Foreskin keratinocyte (primary cell): ENCODE measurements at places on chromosomes 1 and 21. TPM values are rescaled to one million over a fixed set of nuclear protein-coding genes. Genes with fewer than 3 reads are reported as not detected.

GRCh38 chr1:119226913-119227312 is 86.5 kb upstream of the WARS2 start:
- DNase-seq = no peak

- DNase-seq = no peak
Observed at GRCh38 chr1:5968161-5968736, 24.0 kb downstream of the NPHP4 start.

- DNase-seq = no peak
Observed at GRCh38 chr1:91613595-91613994, 112.9 kb downstream of the CDC7 start.

DNA sequence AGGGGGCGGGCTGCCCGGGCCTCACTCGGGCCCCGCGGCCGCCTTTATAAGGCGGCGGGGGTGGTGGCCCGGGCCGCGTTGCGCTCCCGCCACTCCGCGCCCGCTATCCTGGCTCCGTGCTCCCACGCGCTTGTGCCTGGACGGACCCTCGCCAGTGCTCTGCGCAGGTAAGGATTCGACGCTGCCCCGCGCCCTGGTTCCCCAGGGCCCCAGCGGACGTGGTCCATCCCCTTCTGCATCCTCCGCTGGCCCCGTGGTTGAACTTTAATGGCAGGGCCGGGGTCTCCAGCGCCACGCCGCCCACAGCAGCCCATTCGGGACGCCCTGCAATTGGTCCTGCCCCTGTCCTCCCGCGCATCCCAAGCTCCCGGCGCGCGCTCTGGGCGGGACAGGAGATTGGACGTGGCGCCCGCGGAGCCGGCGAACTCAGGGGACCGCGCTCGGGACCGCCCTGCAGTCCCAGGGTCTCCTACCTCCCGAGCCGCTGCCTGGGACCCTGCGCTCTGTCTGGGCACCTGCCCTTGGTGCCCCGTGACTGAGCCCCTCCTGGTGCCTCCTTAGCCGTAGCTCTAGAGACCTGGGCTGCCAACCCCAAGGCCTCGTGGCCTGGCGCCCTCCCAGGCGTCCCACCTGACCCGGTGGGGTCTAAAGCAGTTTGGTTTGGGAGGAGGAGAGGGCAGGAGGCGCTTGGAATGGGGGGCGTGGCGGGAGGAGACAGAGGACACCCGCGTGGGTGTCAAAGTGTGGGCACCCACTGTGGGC is at the start of gene ALPL:
TSS of gene ALPL (plus strand) at position 73 of the 762 bp plus-strand sequence. CDS start 44,659 bp downstream, outside the sequence.
- no peak for DNase-seq

DNA sequence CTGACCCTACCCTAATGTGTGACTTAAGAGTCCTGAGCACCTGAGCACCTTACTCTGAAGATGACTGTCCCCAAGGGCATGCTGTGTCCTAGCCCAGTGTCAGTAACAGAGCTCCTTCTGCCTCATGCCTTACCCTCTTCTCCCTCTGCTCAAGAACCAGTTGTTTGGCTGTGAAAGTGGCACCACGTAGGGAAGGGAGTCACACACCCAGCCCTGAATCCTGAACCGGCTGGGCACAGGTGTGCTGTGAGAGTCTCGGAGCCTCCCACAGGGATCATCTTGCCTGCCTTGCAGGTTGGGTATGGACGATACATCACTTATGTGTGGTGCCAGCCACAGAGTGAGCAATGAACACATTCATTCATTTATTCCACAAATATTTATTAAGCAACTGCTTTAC is 220.6 kb downstream of the DYRK1A start:
- no peak for DNase-seq

DNA sequence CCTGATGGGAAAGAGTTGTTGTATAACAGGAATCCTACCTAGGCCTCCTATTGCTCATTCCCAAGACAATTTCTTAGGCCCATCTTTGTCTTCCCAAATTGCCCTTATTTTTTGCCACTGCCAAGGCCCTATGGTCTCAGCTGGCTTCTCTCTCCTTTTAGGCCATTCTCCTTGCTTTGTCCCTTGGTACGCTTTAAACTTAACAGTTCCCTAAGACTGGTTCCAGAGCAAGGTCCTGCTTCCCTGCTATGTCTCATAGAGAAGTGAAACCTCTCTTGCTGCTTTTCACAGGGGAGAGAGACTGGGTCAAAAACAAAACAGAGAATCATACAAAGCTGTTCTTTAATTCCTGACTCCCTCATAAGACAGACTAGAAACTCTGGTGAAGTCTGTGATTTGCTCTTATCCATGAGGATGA is 77.1 kb downstream of the XCL2 start:
- DNase-seq = no peak

GRCh38 chr1:8397511-8397910 is 79.6 kb downstream of the SLC45A1 start:
- no peak for DNase-seq

- no peak for DNase-seq
Observed at GRCh38 chr1:230206207-230206606, 139.2 kb downstream of the GALNT2 start.

- DNase-seq = no peak
Observed at GRCh38 chr1:11704691-11705475, 13.4 kb downstream of the DRAXIN start.

DNA sequence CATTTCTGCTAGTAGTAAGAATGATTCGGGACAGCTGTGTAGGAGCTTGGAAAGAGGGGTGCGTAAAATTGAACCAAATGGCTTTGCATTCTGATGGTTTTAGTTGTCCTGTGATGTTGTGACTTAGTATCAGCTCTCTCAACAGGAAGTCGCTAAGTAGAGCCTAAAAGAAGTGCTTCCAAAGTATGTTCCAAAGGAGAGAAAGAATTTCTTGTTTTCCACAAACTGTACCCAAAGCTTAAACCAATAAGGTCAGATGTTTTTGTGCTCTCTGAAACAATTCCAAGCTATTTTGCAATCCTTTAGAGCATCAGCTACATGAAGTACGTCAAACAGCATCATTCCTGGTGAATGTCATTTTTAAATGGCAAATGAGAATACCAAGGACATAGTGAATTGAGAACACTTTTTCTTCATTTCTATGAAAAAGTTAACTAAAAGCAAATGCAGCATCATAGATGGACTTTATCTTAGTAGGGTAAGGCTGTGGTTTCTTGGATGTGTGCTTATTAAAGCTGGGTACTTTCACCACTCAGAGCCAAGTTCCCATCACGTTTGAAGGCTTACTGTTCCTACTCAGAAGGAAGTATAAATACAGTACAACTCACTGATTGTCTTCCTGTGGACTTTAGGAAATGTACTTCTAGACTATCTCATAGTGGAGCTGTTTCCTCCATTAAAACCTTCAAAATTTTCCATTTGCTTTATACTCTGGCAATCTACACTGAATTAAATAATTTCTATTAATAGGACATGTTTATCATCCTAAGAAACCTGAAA is 148.6 kb downstream of the C1orf21 start:
- no peak for DNase-seq

DNA sequence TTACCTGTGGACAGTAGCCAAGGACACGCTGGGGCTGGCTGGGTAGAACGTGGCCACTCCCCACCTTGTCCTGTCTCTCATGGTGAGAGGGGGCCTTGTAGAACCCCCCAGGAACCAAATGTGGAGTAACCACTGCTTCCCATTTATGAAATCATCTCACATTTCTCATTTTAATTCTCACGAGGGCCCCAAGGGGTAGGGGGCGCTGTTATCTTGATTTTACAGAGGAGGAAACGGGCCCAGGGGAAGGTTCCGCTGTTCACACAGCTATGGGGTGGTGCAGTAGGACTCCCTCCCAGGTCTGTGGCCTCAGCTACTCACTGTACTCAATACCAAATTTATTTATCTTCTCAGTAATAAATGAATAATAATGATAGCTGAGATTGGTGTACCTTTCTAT is 5.5 kb downstream of the SMPDL3B start:
- DNase-seq = no peak

DNA sequence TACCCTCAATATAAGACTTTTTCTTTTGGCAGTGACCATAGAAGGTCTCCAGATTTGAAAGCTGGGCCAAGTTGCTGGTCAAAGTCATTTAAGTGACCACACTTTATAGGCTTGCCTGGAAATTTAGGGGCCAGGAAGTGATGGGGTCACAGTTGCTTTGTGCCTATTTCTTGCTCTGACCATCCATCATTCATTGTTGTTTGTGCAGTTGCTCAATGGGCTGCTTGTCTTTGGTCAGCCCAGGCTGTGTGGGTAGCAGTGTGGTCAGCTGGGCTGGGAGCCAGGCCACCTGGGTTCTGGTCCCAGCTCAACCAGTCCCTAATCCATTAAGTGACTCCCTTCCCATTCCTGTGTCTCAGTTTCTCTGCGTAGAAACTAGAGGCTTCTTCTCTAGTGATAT is 2.1 kb upstream of the OTUD7B start:
- no peak for DNase-seq

DNA sequence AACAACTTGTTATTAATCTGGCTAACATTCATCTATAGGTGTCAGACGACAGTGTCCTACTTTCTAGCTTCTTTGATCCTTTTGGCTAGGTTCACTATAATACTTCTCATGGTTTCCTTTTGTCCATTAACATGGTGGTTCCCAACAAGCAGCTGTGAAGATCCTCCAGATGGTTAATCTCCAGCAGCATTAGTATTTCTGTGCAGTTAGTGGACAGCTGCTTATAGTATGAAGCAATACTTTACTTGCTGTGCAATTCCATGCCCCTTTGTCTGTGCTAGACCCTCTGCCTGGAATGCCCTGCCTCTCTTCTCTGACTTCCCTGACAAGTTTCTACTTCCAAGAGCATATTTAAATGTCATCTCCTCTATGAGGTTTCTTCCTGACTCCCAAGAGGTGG is 41.7 kb upstream of the ARHGAP29 start:
- DNase-seq = no peak

GRCh38 chr1:52792036-52792435 is 50.5 kb upstream of the ZYG11A start:
- DNase-seq = no peak

DNA sequence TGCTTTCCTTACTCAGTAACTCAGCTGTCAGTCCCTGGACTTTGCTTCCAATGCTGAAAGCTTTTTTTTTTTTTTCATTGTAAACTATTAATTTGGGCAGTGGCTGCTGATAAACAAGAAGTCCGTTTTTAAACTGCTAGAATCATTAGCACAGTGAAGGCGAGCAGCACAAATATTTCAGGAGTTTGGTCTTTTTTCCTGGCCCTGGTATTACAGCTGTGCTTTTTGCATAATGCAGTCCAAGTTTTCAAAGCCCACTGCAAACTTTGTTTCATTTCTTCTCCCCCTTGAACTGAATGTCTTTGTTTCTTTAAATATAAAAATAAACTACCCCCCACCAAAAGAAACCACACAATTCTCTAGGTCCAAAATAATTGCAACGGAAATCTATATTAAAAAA is 6.6 kb downstream of the GLIS1 start:
- no peak for DNase-seq

DNA sequence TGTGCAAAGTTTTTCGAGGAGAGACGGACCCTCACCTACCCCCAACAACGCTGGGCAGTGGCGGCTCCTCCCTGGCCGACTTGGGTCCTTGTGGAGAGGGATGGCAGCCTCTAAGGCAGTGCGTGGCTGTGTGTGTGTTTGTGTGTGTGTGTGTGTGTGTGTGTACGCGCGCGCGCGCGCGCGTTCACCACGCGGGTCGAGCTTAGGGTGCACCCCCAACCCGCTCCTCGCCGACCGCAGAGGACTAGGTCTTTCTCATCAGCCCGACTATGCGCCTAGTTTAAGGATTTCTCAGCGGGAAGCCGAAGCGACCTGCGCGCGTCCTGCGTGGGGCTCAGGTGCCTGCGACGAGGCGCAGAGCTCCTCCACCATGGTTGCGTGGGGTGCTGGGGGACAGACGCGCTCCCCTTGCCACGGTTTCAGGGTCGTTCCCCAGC is 940 bp downstream of the SOX13 start:
- DNase-seq = no peak

DNA sequence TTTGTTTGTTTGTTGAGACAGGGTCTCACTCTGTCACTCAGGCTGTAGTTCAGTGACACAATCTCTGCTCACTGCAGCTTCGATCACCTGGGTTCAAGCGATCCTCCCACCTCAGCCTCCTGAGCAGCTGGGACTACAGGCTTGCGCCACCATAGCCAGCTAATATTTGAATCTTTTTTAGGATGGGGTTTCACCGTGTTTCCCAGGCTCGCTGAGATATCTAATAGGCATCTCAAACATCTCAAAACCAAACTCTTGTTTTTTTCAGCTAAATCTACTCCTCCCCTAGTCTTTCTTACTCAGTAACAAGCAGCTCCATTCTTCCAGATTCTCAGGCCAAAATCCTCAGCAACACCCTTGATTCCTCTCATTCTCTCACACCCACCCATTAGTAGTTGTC is 22.0 kb upstream of the SRRM1 start:
- DNase-seq = no peak

- DNase-seq = no peak
Observed at GRCh38 chr1:213281640-213282301, 230.7 kb downstream of the RPS6KC1 start.

DNA sequence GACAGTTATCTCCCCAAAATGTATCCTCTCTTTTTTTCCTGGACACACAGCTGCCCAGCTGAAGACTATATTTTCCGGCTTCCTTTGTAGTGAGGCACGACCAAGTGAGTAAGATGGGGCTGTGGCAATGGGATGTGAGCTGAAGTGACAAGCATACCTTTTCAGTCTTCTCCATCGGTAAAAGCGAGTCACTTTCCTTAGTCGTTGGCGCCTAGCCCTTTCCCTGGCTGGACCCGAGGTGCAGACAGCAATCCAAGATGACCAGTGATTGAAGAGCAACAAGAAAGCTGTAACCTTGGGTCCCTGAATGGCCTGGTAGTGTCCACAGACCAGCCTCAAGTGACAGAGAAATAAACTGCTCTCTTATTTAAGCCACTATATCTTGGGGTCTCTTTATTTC is 155.2 kb downstream of the NR5A2 start:
- DNase-seq = no peak

GRCh38 chr1:156421062-156421938 is 52.3 kb downstream of the RHBG start:
- no peak for DNase-seq

DNA sequence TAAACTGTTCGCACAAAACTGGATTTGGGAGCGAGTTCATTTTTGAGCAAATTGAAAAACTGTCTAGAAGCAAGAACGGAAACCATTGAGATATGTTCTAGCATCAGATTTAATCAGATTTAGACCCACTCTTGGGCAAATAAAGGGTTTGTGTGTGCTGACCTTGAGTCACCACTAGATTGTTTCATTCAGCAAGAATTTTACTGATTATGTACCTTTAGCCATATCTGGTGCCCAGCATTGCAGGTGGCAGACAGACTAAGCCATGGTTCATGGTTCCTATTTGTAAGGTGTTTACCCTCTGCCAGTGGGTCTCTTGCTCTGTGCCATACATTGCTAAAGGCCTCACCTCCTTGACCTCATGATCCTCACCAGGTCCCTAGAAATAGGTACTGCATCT is 1.4 kb downstream of the NUDC start:
- no peak for DNase-seq

Gene CYP4X1
- 0.07 TPM in 1 of 2 replicates, not detected in the other for total RNA-seq

Gene CASQ1
- not detected in 2 replicates for total RNA-seq

Gene COL8A2
- total RNA-seq = 0.68 and 0.78 TPM in 2 replicates

Gene FOXD2
- 0.14 and 0.20 TPM in 2 replicates for total RNA-seq

Gene CHIT1
- not detected in 2 replicates for total RNA-seq

Gene CNTN2
- total RNA-seq = not detected in 2 replicates

Gene CAPN8
- total RNA-seq = 0.68 and 1.1 TPM in 2 replicates

Gene PDPN
- 65.2 and 72.6 TPM in 2 replicates for total RNA-seq

Gene LCE3E
- total RNA-seq = 2.0 and 2.8 TPM in 2 replicates
